ENCODE measurements at places on chromosomes 2 and 18.

DNA sequence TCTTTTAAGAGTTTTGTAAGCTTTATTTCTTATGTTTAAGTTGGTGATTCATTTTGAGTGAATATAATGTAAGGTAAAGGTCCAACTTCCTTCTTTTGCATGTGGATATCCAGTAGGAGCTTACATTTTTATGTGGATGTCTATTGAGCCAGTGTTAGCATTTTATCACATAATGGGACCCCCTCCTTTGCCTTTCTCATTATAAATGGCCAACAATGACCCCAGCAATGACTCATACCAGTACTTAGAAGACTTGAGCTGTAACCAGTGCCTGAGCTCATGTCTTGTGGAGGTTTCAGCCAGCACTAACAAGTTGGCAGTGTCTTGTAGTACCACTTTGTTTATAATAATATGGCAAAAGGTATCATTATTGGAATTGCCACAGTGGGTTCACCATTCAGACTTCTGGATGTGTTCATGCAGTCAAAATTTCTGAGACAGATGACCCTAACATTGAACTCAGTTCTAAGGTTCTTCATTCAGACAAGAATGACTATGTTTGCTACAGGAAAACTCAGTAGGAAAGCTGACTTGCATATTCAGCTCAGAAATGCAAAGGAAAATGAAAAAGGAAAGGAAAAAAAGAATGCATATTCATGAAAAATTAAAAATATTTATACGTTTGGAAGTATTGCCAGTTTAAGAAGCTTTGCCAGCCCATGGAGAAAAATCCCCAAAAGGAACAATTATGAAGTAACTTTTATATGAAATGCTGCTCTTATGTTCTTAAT is 41.0 kb downstream of the CDKL4 start:
- DNase-seq: no peak

DNA sequence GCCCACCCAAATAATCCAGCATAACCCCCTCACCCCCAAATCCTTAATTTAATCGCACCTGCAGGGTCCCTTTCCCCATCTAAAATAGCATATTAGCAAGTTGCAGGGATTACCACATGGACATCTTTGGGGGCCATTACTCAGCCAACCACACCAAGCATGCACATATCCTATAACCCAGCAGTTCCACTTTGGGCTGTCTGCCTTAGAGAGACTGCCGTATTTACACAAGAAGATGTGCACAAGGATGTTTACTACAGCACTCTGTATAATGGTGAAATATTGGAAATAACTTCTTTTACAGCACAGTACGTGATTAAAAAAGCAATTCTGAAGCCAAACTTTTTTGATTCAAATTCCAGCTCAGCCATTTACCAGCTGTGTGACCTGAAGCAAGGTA is 17.3 kb upstream of the LDLRAD4 start:
- no peak for DNase-seq

- no peak for DNase-seq
These were observed 222.4 kb upstream of the APCDD1 start for GRCh38 chr18:10232062-10232461.

DNA sequence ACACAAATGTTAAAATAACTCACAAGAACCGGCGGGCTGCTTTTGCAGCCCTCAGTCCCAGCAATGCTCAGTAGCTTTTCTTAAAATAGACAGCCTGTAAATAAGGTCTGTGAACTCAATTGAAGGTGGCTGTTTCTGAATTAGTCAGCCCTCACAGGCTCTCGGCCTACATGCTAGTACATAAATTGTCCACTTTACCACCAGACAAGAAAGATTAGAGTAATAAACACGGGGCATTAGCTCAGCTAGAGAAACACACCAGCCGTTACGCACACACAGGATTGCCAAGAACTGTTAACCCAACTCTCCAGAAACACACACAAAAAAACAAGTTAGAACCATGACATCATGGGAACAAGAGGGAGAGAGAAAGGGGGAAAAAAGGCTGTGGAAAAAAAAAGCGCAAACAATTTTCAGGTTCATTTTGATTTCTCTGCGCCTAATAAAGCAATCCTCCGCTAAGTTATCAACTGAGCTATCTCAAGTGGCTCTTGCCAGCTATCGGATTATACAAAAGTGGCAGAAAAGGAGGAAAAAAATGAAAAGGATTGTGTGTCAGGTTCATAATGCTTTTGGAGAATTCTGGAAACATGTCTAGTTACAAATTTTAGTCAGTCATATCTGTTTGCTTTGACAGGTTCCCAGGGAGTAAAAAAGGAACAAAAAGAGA is 89.1 kb downstream of the ZEB2 start:
- no peak for DNase-seq

GRCh38 chr2:222039821-222040220 is 259.0 kb downstream of the PAX3 start:
- no peak for DNase-seq

DNA sequence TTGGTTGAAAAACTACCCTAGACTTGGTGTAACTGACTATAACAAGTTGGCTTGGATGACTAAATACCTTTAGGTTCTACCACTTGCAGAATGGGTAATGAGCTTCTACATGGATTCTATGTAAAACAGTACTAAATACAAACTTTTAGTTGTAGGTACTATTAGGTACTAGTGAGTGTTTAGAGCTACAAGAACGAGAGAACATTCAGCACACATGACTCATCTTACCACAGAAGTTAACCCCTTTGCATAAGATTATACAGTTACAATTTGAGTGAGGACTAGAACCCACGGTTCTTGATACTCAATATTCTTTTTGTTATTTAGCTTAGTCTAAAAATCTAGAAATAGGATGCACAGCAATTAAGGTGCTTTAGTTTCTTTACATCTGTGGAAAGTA is 101.7 kb upstream of the TFCP2L1 start:
- no peak for DNase-seq

GRCh38 chr2:210363261-210363660 is 48.3 kb upstream of the MYL1 start:
- no peak for DNase-seq

GRCh38 chr18:57131782-57132181 is 15.1 kb upstream of the BOD1L2 start:
- DNase-seq: no peak

- DNase-seq: no peak
These were observed 28.3 kb upstream of the CCL20 start for GRCh38 chr2:227785293-227785692.

DNA sequence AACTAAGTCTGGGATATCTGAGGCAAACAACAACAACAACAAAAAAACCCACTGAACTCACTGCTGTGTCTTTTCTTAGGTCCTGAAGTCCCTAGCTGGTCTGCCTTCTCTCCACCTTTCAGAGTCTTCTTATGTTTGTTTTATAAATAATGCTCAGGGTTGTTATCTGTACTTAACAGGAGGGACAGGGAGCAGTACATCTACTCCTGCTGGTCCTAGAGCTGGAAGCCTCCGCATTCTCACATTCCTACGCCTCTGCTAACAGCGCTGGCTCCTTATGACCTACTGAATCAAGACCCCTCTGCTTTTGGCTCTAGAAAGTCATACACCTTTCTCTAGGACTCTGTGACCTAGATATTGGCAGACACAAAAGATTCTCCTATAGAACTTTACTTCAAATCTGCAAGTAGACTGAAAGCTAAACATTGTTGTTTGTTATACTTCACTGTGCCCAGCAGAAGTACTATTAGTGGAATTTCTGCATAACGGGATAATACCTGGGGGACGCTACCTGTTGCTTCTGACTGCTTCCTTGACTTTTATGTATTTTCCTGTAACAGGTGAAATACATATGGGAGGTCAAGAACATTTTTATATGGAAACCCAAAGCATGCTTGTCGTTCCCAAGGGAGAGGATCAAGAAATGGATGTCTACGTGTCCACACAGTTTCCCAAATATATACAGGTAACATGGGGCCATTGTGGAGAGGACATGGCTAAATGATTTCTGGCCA is 48.6 kb downstream of the AOX1 start:
- no peak for DNase-seq

- no peak for DNase-seq
These were observed 23.0 kb upstream of the ADAM17 start for GRCh38 chr2:9578467-9579235.

DNA sequence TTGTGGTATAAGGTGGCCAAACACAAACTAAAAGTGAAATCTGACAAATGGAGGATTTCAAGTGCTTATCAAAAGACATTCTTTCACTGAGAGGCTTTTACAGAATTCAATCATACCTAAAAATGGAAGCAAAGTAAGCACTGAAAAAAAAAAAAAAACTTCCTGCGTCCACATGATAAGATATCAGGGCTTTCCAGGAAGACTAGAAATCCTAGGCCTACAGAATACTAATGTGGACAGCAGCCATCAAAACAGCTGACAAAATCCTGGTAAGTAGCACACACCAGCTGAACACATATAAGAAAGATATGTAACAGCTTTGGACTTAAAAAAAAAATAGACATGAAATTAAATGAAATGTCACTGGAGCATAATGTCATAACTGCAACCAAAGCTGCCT is 178.2 kb downstream of the SUCLG1 start:
- no peak for DNase-seq

- no peak for DNase-seq
These were observed 170.6 kb upstream of the EPAS1 start for GRCh38 chr2:46126571-46126970.

GRCh38 chr18:10950876-10951630 is 198.3 kb downstream of the PIEZO2 start:
- no peak for DNase-seq

GRCh38 chr2:178913049-178913441 is 105.8 kb upstream of the TTN start:
- DNase-seq: peak; percentile 69

All from suppressor macrophage treated with lipopolysaccharide for 1 hour (primary cell).